ENCODE measurements at places on chromosomes 13 and 19.

GRCh38 chr19:56405062-56405461 is 930 bp downstream of the ZNF583 start:
- DNase-seq: no peak

- DNase-seq: no peak
Observed at GRCh38 chr19:34644991-34645461, 31.9 kb downstream of the SCGB2B2 start.

GRCh38 chr19:13171146-13171545 is 20.9 kb downstream of the IER2 start:
- no peak for DNase-seq

DNA sequence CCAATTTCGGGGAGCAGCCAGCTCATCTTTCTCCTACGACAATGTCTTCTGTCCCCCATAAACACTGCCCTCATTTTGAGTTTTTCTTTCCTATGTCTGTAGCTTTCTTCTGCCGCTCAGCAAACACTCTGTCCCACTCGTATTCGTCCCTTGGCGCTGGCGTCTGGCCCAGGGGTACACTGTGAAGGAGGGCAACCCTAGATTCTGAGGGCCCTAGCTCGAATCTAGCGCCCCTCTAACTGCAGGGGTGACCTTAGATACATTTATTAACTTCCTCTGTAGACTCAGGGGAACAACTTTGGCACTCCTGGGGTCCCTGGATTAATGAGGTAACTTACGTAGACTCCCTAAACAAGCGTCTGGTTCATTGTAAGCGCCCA is 677 bp upstream of the LRCH1 start:
- DNase-seq: no peak

- no peak for DNase-seq
Observed at GRCh38 chr19:29561601-29562000, 35.8 kb downstream of the VSTM2B start.

GRCh38 chr19:50258918-50259372 is 55.5 kb downstream of the MYH14 start:
- peak; percentile 25 for DNase-seq

- DNase-seq: peak; percentile 51
Observed at GRCh38 chr19:18205200-18205892, 1.5 kb upstream of the RAB3A start.

DNA sequence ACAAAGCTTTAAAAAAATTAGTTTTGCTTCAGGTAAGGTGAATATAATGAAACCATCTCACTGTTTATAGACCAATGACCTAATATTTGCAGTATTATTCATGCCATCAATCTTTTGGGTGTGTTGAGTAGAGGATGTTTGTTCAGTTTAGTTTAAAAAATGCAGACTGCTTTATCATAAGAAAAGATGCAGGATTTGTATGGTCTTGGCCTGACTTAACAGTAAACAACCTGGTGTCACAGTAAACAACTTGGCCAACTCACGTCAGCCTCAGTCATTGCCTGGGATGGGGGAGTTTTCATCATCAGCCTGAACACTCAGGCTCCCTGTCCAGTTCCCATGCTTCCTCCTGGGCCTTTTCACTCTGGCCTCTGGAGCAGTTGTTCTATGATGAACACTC is 55.1 kb downstream of the LMO7 start:
- DNase-seq: no peak

DNA sequence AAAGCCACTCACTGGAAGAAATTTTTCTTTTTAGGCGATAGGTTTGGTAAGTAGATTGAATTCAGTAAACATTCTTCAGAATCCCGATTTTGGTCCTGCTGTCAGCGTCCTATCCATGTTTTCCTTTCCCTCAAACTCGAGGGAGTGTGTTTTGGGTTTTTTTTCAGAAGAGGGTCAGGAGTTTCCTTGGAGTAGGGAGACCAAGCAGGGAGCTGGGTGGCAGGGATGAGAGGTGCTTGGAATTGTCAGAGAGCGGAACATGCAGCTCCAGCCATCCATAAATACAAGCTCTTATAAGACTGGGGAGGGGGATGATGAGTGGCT is 1.6 kb upstream of the PCDH8 start:
- no peak for DNase-seq

- no peak for DNase-seq
Observed at GRCh38 chr13:106361621-106362020, 173.8 kb downstream of the EFNB2 start.

GRCh38 chr19:12656899-12657571 is 9.5 kb downstream of the MAN2B1 start:
- DNase-seq: no peak

GRCh38 chr13:45718063-45718462 is 15.9 kb downstream of the CBY2 start:
- DNase-seq: peak; percentile 60

GRCh38 chr13:24167666-24168391 is 7.3 kb downstream of the SPATA13 start:
- no peak for DNase-seq

GRCh38 chr19:18687740-18688465 is 4.4 kb downstream of the CRTC1 start:
- DNase-seq: no peak

DNA sequence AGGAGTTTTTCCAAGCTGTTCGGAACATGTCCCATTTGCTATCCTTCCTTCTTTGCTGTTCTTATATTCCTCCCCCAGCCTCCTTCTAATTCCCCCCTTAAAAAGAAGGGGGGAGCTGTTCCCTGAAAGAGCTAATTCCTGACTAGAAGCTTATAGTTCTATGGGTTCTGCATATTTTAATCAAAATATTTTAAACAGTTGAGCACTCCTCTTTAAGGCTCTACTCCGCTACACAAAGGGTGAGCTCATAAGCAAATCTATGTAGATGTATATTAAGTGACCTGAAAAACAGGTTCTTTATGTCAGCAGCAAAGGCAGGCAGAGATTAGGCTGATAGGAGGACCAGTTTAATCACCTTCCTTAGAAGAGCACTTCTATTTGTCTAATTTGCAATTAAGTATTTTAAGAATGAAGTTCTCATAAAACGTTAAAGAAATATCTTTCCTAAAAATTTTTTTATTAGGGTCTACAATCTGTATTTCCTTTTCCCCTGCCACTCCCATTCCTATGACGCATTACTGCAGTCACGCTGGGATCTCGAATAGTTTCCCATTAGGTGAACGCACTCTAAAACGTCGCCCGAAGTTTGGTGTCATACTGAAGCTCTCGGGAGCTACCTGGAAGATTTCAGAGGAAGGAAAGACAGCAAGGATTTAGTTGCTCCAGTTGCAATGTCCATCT is 5.2 kb downstream of the EFNB2 start:
- DNase-seq: no peak

GRCh38 chr19:49333418-49333805 is 1.8 kb upstream of the CD37 start:
- no peak for DNase-seq

- DNase-seq: peak; percentile 59
Observed at GRCh38 chr13:76886292-76887075, at the start of gene KCTD12. Gene KCTD12 (minus strand): TSS chr13:76886405. CDS start chr13:76886148, 257 bp downstream.

DNA sequence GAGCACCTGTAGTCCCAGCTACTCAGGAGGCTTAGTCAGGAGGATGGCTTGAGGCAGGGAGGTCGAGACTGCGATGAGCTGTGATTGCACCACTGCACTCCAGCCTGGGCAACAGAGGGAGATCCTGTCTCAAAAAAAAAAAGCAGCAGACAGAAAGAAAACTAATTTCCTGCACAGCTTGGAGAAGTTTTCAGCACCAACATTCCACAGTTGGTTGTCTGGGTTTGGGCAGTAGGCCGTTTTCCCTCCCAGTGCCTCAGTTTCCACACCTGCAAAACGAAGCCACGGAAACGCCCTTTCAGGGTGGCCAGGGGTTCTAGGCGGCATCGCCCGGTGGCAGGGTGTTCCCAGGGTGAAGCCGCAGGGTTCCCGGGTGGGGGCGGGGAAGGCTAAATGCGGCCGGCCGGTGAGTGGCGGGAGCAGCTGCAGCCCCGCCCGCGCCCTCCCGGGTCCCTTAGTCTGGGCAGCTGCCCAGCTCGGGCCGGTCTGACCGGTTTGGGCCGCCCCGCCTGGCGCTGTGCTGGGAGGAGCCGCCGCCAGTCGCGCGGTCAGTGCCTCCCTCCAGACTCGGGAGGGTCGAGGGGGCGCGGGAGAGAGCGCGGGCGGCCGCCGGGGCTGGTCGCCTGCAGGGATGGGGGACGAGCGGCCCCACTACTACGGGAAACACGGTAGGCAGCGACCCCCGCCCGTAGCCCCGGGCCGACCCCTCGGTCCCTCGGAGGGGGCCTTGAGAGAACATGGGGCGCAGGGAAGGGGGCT is at the start of gene SLC44A2:
TSS of gene SLC44A2 (plus strand) at position 551 of the 759 bp plus-strand sequence. CDS start at position 632, 81 bp downstream.
- DNase-seq: no peak

DNA sequence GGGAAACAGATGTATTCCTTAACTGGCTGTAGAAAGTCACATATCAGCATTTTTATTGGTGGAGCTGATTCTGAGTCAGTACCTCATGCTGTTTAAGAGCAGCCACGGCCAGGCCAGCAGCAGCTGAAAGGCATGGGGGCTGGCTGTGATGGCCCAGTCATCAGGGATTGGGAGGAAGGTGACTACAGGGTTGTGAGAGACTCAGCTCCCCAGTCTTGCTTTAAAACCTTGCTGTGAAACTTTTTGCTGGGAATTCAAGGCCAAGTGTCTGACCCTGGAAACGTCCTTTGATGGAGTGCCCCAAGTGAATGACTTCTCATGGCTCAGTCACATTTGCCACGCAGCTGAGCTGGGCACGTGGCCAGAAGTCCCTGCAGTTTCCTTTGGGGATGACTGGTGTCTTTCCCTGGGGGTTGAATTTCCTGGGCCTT is 39.1 kb upstream of the RNF113B start:
- DNase-seq: peak; percentile 52

DNA sequence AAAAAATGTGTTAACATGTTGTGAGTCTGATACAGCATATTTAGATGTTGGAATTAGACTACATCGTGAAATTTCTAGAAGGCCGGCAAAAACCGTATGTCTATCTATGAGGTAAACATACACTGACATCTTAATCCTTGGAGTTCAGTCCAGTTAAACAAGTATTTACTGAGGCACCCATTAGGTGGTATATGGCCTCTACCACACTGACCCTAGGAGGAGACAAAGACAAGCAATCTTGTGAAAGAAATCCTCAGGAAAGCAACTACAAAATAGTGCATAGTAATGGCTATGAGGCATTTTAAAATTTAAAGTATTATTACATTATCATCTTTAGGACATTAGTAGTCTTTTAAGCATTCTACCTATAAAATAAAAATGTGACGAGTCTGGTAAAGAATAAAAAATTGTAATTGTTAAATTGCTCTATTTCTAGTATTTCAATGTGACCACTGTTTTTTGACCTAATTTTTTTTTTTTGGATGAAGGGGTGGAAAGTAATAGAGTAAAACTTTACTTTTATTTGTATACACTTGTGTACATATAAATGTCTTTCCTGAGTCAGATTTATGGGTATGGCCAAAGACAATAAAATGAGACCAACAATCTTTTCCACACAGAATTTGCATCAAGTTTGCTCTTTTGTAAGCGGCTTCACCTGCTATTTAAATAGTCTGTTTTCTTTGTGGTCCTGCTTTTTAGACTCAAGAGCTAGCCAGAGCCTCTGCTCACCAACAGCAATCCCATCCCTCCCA is 50.5 kb downstream of the KATNAL1 start:
- peak; percentile 29 for DNase-seq

DNA sequence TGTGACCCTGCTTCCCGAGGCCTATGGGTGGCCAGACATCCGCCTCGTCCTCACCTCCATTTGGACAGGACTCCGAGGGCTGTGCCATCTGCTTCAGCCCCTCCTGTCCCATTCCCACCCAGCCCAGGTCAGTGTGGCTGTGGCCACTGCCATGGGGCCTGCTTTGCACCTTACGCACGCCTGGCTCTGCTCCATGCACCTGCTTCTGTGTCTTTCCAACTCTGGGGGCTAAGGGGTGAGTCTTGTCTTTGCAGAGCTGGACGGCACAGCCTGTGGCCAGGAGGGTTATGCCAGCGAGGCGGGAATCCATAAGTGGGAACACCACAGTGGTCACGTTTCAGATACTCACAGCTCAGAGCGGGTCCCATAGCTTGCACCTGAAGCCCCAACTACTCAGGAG is 5.2 kb upstream of the ZNF554 start:
- DNase-seq: no peak

GRCh38 chr13:97307882-97308624 is 85.9 kb downstream of the MBNL2 start:
- DNase-seq: peak; percentile 94

- no peak for DNase-seq
Observed at GRCh38 chr19:10116085-10116865, 3.4 kb downstream of the EIF3G start.

- DNase-seq: no peak
Observed at GRCh38 chr19:55016017-55016416, 22.0 kb downstream of the GP6 start.

- no peak for DNase-seq
Observed at GRCh38 chr13:25136880-25137787, 35.0 kb downstream of the AMER2 start.

GRCh38 chr13:95411428-95412040 is 110.3 kb upstream of the ABCC4 start:
- no peak for DNase-seq

GRCh38 chr13:79628463-79628862 is 147.5 kb downstream of the NDFIP2 start:
- DNase-seq: no peak

DNA sequence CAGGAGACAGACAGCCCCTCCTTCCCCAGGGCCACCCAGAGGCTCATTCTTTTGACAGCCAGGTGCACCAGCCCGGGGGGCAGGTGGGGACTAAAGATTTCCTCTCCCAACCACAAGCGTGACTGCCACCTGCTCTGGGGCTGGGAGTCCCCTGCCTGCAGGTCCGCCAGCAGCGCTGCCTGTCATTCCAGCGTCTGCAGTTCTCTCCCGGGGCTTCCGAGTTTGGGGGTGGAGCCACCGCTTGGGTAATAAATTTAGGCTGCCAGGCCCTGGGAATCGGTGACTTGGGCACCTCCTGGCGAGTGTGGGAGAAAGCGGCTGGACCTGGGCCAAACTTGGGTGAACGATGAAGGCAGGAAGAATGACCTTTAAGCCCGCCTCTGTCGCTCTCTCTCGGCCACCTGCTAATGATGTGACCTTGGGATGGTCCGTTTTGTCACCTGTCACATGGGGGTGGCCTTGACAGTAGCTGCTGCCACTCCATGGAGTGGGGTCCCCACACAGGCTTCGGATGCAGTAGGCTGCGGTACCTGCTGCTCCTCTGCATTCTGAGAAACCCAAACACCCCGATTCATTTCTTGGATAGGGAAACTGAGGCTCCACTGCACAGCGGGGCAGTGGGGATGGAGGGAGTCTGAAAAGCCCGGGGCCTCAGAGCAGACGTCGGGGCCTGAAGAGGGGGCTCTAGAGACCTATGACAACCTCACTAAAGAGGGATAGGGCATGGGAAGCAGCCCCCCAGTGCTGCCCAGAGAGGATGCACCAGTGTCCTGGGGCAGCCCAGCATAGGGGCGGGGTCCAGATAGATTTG is 12.8 kb downstream of the FUT6 start:
- DNase-seq: no peak

DNA sequence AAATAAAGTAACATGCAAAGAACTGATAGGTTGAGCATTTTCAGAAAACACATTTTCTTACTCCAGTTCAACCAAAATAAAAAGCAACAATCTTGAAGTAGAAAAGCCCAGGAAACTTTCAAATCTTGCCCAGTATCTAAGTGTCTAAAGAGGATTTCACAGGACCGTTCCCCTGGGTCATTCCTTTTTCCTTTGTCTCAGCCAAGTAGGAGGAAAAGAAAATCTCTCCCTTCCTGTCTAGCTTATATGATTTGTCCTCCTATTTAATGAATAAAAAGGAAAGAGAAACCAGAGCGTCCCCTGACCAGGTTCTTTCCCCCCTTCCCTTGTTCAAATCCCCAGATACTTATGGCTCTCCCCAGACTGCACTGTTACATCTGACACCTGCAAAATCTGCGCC is 248.0 kb downstream of the KCTD12 start:
- no peak for DNase-seq

GRCh38 chr19:33809960-33810359 is 13.3 kb downstream of the KCTD15 start:
- no peak for DNase-seq

All from SK-MEL-5 (cell line).